Activated effector memory CD4-positive, alpha-beta T cell treated with Interleukin-2 at 50 U/mL for 16 hours (primary cell): ENCODE measurements at places on chromosomes 7 and 10.
A peak's percentile ranks its signal among the peaks of the same experiment; 100 is the strongest.

DNA sequence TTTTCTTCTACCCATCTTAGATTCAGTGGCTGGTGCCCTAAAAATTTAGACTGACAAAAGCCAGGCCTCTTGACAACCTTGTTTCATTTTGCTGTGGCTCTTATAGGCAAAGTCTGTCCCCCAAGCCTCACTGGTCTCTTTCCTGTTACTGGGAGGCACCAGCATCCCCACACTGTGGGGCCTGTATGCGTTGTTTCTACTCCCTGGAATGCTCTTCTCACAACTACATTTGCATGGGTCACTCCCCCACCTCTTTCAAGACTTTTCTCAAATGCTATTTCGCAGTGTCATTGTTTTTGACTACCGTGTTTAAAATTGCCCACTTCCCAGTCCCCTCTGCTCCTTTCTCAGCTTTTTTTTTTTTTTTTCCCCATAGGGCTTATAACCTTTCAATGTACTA is 108.7 kb upstream of the DGKB start:
- DNase-seq = no peak

GRCh38 chr7:70044981-70045380 is 446.7 kb downstream of the AUTS2 start:
- DNase-seq = no peak

GRCh38 chr10:47379901-47380300 is 4.2 kb downstream of the ZNF488 start:
- DNase-seq = no peak

GRCh38 chr7:39624935-39625694 is 1.7 kb downstream of the RALA start:
- no peak for DNase-seq

GRCh38 chr10:75106242-75106641 is 5.2 kb upstream of the SAMD8 start:
- DNase-seq = no peak

- no peak for DNase-seq
These were observed 1.4 kb upstream of the TWIST1 start for GRCh38 chr7:19118636-19119371.

GRCh38 chr7:104207348-104207730 is 474 bp downstream of the ORC5 start:
- DNase-seq = no peak

- DNase-seq = no peak
These were observed 50.7 kb downstream of the GDI2 start for GRCh38 chr10:5762531-5762930.

- no peak for DNase-seq
These were observed 335.2 kb upstream of the SEMA3D start for GRCh38 chr7:85522070-85522469.

DNA sequence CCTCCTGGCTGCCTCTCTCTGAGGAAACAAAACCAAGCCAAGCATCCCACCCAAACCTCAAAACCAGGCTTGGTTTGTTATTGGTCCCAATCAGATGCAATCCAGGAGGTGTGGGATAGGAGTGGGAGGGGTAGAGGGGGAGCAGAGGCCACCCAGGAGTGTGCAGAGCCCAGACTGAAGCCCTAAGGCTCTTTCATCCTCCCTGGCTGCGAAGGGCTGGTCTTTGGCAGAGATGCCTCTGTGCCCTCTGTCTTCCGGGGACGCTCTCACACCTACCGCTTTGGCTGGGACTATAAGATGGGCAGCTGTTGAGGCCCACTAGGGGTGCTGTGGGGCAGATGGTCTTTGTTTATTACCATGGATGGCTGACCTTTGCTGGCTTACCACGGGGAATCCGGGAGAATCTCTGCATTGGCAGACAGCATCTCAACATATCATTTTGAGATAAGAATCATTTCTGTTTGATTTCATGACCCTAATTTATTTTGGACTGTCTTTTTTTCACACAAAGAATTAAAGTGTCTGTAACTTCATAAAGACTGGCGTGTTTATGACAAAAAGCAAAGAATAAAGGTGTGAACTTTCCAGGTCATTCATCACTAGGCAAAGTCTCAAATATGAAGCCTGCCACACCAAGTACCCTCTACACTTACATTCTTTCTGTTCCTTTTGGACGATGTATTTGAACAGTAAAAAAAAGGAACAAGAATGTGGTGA is 6.5 kb upstream of the DENND2A start:
- peak; percentile 10 for DNase-seq

- DNase-seq = no peak
These were observed 20.7 kb upstream of the SEC24C start for GRCh38 chr10:73723516-73723915.
